ENCODE measurements at places on chromosomes 2 and 18.

- DNase-seq, result no peak
Measured at GRCh38 chr2:201915446-201915845, 109.1 kb downstream of the CDK15 start.

GRCh38 chr2:13581471-13581870 is 864.7 kb downstream of the TRIB2 start:
- DNase-seq, result no peak

- no peak for DNase-seq
Measured at GRCh38 chr2:230414302-230414701, 1.7 kb upstream of the SP100 start.

DNA sequence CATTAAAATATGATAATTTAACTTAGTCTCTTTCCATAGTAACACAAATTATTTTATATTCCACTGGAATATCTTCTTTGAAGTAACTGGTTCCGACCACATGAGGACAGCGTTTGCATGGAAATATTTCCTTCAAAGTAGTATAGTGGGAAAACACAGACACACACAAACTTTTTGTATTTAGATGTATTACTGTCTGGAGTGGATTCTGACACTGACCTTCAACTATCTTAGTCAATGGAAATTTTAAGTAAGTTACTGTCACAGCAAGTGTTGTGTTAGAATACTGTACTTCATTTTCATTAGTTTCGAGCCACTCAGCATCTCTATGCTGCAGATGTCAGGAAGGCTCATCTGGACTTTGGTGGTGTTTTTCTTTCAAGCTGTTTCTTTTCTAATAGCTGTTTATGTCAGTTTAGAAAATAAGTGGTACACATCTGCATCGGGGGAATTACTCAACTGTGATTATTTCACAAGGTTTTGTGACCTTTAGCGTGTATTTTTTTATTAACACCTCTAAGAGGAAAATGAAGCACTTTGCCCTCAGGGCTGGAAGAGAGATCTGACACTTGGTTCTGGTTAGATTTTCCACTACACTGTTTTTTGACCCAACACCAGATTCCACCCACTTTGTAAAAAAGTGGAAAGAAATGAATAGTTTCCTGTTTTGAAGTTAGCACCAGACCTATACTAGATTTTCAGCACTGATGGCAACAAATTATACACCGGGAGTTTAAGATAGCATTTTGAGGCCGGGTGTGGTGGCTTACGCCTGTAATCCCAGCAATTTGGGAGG is 18.9 kb upstream of the THOC1 start:
- no peak for DNase-seq

- no peak for DNase-seq
Measured at GRCh38 chr2:42949125-42949524, 156.7 kb upstream of the HAAO start.

DNA sequence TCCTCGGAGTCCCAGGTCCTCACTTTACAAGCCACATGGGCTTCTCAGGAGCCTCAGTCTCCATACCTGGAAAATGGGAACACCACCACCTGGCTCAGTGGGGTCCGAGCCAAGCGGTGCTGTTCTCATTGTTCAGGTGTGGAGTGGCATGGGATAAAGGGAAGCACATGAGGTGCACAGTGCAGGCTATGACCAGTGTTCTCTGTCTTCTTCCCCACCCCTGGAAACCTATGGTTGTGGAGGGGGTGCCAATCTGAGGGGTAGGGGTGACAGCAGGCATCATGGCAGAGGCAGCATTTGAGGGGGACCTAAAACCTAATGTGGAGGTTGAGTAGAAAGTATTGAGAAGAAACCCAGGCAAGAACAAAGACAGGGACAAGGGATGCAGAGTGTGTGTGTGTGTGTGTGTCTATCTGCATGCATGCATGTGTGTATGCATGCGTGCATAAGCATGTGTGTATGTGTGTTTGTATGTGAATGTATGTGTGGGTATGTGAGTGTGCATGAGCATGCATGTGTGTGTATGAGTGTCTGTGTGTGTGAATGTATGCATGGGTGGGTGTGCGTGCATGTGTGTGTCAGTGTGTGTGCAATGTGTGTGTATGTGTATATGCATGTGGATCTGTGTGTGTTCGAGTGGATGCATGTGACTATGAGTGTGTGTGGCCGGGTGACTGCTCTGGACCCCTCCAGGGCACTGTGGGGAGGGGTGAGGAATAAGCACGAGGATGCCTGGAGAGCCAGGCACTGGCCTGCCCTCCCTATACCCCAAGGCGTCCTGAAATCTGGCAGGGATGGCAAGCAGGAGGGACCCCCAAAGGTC is 4.0 kb downstream of the KIF1A start:
- DNase-seq, result no peak

GRCh38 chr18:77851802-77852201 is 602.2 kb downstream of the GALR1 start:
- no peak for DNase-seq

All from dorsolateral prefrontal cortex (tissue), 122 donors.